Effector CD4-positive, alpha-beta T cell (primary cell): ENCODE measurements at places on chromosomes 16 and 17.

GRCh38 chr16:30473231-30474073 lies 910 bp downstream of the ITGAL start:
- DNase-seq = peak; percentile 30

GRCh38 chr16:59514651-59515050 lies 780.5 kb upstream of the GOT2 start:
- no peak for DNase-seq

GRCh38 chr17:28796062-28796461 lies 46.5 kb downstream of the FAM222B start:
- no peak for DNase-seq

DNA sequence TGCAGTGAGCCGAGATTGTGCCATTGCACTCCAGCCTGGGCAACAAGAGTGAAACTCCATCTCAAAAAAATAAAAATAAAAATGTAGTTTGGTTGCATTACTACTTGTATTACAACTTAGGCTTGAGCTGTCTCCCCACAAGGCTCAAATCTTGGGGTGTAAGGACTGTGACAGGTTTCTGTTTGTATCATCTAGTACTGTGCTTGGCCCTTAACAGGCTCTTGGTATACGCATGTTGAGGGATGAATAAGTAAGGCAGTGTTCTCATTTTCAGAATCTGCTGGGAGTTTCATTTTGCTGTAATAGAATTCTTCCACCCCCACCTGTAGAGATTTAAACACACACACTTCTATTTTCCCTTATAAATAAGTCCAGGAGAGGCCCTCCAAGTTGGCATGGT lies 289.4 kb upstream of the EEF2KMT start:
- DNase-seq = no peak

DNA sequence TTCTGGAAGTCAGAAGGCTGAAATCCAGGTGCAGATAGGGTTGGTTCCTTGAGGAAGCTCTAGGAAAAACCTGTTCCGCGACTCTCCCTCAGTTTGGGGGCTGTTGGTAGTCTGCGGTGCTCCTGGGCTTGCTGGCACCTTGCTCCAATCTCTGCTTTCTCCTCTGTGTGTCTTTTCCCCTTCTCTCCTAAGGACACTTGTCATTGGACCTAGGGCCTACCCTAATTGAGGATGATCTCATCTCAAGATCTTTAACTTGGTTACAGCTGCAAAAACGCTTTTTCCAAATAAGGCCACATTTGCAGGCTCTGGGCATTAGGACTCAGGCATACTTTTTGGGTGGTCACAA lies 12.9 kb upstream of the CACNG4 start:
- DNase-seq = no peak

DNA sequence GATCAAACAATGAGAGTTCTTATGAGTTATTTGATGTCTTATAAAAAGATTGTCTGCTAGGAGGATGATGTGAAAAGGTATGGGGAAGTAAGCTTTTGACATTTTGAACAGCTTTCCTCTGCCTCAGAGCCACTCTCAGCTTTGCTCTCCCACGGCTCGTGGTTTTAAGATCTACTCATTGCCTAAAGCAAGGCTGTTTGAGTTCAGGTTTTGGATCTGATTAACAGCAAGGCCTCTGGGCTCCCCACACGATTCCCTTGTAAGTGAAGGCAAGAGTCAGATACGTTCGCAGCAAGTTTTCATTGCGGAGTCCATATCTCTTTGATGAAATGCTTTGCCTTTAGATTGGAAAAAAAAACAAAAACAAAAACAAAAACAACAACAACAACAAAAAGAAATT lies 515.0 kb upstream of the SALL1 start:
- DNase-seq = no peak

GRCh38 chr16:84084570-84085270 lies 32.0 kb downstream of the MBTPS1 start:
- DNase-seq = peak; percentile 57
